ENCODE measurements at places on chromosomes 1 and 21.

- DNase-seq: peak; percentile 41
Observed at GRCh38 chr1:83931658-83932253, 67.2 kb downstream of the TTLL7 start.

DNA sequence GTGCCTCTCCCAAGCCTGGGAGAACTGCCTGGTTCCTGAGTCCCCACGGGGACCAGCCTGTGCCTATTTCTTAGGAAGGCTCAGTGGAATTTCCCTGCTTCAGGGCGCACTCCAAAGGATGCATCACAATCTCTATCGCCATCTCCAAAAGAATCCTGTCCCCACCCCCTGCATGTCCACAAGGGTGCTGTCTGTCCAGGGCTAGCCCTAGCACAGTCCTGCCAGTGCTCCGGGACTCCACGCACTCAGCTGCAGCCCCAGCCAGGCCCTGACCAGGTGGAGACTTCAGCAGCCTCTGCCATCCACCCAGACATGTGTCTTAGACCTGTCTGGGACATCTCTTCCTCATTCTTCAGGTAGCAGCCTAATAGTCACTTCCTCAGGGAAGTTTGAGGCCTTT lies 199.7 kb downstream of the GRIK3 start:
- DNase-seq: no peak

DNA sequence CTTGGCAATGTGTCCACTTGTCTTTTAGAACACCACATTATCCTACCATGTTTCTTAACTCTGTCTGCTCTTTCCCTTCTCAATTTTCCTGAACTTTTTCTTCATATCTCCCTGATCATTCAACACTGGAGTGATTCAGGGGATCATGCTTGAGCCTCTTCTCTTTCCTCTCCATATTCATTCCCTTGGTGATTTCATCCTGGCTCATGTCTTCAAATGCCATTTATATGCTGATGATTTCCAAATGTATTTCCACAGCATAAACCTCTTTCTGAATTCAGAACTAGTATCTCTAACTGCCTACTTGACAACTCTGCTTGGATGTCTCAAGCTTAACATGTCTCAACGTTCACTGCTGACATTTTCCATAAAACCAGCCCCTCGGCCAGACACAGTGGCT lies 8.5 kb upstream of the IVL start:
- DNase-seq: no peak

DNA sequence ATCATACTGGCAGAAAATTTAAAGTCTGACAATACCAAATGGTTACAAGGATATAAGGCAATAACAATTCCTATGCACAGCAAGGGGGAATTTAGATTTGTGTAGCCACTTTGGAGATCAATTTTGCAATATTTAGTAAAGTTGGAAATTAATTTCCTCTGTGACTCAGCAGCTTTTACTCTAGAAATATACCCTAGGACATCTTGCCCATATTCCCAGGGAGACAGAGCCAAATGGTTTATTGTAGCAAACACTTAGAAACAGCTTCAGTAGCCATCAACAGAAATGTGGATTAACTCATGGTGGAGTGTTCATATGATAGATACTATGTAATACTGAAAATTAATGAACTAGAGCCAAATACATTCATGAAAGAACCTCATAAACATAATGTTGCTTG lies 104.6 kb downstream of the BACH1 start:
- no peak for DNase-seq

- DNase-seq: no peak
Observed at GRCh38 chr1:76473591-76473990, 393.7 kb upstream of the ST6GALNAC5 start.

GRCh38 chr1:203367057-203367456 lies 16.1 kb upstream of the FMOD start:
- no peak for DNase-seq

DNA sequence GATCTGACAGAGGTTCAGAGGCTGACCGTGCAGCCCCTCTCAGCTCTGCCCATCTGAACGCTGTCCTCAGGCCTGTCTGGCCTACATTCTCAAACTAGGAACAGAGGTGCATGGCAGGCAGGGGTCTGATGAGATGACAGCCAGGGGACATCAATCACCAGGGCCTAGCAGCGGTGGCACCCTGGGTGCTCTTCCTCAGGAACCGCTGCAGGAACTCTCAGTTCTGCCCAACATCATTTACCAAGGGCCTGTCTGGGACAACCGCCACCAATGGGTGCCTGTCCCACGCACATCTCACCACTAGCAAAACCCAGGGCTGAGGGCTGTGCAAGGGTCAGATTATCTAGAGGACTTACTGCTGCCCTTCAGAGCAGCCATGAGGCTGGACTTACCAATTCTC lies 245.7 kb downstream of the TOMM20 start:
- DNase-seq: no peak
